ENCODE measurements at places on chromosomes 7 and 10.

GRCh38 chr10:3803927-3804741 is 19.1 kb upstream of the KLF6 start:
- DNase-seq, result peak; percentile 72

- no peak for DNase-seq
Measured at GRCh38 chr10:19874791-19875190, 58.6 kb downstream of the PLXDC2 start.

DNA sequence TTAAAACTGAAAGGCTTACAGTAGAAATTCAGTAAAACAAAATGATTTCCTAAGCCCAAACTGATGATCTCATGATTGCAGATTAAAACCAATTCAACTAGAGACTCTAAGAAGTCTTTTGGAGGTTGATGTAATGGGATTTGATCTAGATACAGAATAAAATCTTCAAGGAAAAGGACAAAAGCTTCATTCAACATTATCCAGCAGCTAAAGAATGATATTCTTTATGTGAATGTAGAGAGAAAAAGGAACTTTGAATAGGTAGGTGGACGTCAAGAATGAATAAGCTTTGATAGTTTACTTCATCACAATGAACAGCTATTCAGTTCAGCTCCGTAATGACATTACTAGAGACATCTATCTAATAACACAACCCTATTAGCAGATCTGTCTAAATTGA is 744.4 kb downstream of the PHTF2 start:
- DNase-seq, result no peak

DNA sequence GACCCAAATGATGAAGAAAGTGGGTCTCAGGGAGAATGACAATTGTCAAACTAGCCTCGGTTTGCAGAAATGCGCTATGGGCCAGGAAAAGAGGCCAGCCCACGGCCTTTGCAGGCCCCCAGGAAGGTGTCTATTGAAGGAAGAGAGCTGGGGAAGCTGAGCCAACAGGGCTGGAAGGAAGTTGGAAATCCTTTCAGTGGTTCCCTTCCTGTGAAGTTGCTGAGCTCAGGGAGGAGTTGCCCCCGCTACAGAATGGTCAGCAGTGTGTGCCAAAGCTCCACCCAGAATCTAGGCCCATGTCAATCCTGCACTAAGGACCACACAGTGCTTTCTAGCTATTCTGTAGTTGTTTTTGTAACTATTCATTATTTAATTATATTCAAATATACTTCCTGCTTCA is 91.6 kb upstream of the ANLN start:
- no peak for DNase-seq

GRCh38 chr10:9302140-9302746 is 1247.8 kb downstream of the GATA3 start:
- no peak for DNase-seq

- DNase-seq, result no peak
Measured at GRCh38 chr7:152587366-152587765, 88.6 kb downstream of the XRCC2 start.

- DNase-seq, result no peak
Measured at GRCh38 chr10:118220346-118220850, 121.7 kb downstream of the FAM204A start.

- DNase-seq, result no peak
Measured at GRCh38 chr10:47445720-47446119, 38.2 kb downstream of the ANXA8 start.

GRCh38 chr10:98039690-98040381 is 9.4 kb upstream of the CRTAC1 start:
- no peak for DNase-seq

- DNase-seq, result no peak
Measured at GRCh38 chr10:18229826-18230225, 89.6 kb downstream of the CACNB2 start.

DNA sequence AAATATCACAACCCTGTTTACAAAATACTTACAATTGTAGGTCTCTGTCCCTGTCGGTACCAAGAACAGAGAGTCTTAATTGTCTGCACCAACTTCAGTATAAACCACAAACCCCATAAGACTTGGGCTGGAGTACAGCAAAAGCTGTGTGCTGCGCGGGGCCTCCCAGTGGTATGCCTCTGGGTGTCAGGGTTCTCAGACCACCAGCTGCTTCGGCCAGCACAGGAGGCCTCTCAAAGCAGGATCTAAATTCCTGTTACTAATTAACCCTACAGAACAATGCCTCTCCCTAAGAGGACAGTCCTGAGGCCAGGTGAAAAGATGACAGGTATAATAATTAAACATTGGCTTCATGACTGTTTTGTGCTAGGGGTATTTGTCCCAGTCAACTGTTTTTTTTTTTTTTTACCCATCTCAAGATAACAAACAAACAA is 957 bp upstream of the SVIL start:
- DNase-seq, result no peak

GRCh38 chr10:15035385-15036301 is 8.1 kb upstream of the OLAH start:
- DNase-seq, result no peak

- no peak for DNase-seq
Measured at GRCh38 chr10:105774351-105774750, 1133.3 kb downstream of the SORCS3 start.

- DNase-seq, result no peak
Measured at GRCh38 chr7:16637379-16637778, 8.2 kb downstream of the ANKMY2 start.

GRCh38 chr10:86260564-86260963 is 106.0 kb downstream of the GRID1 start:
- no peak for DNase-seq

DNA sequence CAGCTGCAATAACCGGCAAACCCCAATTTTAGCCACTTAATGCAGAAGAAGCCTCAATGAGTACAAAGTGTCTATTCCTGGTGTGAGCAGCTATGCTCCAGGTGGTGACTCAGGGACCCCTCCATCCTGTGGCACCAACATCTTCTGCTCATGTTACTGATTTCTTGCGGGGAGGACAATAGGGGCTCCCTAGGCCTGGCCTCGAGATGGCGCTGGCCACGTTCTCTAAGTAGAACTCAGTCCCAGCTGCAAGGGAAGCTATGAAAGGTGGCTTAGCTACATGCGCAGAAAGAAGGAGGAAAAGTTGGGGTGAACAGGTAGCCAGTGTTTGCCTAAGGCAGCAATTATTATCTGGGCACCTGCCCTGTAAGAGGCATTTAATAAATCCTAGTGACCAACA is 6.6 kb downstream of the GJD4 start:
- no peak for DNase-seq

All from stimulated activated naive CD4-positive, alpha-beta T cell treated with Interleukin-2 at 50 U/mL for 16 hours (primary cell).